ENCODE measurements at places on chromosomes 3 and 15.

DNA sequence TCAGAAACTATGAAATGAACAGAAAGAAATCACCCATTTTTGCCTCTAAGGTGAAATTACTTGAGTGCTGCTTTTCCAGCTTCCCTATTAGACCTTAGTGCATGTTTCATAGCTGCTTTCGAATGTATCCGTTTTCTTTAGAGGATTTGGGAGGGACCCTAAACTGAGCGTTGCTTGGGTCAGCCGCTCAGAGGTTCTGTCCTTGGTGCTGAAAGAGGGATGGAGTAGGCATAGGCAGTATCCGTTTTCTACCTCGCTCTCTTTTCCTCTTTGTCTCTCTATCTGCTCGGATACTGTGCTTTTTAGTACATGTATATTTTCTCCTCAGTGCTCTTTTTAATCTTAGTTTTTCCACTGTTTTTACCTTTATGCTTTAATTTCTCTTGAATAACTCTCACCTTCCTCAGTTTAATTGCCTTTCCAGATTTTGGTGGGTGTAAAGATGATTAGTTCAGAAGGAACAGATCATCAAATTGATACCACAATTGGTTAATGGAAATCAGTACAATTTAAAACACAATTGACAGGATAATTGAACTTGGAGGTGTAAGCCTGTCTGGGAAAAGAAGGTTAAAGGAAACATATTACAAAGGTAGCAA lies at the start of gene DRD3:
Gene DRD3 (minus strand): TSS at position 283 of the 599 bp plus-strand sequence. CDS start 7,060 bp downstream, outside the sequence.
- DNase-seq = peak; percentile 57

DNA sequence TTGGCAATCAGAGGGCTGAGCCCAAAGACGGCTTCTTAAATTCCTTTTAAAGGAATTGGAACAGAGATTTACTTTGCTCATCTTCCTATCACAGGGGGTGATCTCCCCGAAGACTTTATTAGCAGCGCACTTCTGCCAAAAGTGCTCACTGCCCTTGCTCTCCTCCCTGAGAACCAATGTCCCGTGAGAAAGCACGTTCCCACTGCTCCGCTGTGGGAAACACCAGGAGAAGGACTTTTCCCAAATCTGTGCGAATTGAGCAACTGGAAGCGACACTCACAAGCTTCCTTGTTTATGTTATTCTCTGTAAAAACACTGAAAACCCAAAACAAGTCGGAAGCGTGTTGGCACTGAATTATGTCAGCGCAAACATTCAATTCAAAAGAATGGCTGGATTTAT lies 670.8 kb upstream of the NR2F2 start:
- DNase-seq = no peak

DNA sequence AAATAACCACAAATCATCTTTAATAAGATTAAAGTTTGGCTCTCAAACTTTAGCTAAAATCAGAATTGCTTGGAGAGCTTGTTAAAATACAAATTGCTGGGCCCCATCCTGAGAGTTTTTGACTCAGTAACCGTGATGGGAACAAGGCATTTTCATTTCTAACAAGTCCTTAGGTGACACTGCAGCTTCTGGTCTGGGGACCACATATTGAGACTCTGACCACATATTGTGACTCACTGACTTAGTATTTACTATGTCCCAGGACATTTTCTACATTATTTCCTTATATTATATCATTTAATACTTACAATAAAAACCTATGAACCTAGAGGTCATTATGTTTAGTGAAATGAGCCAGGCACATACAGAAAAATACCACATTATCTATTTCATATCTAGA lies 164.5 kb downstream of the ZMAT3 start:
- DNase-seq = no peak

DNA sequence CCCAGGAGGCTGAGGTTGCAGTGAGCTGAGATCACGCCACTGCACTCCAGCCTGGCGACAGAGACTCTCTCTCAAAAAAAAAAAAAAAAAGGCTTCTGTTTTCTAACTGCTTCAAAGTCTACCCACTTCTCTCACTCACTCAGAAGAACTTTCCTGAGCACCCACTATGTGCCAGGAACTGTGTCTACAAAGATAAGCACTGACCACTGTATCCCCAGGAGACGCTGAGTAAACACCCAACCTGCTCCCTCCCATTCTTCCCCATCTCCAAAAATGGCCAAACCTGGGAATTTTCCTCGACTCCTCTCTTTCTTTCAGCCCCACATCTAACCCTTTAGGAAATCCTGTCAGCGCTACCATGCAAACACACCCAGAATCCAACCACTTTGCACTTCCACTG lies 12.5 kb downstream of the RUVBL1 start:
- DNase-seq = no peak

GRCh38 chr3:66253790-66254620 lies 33.2 kb downstream of the SLC25A26 start:
- DNase-seq = no peak

DNA sequence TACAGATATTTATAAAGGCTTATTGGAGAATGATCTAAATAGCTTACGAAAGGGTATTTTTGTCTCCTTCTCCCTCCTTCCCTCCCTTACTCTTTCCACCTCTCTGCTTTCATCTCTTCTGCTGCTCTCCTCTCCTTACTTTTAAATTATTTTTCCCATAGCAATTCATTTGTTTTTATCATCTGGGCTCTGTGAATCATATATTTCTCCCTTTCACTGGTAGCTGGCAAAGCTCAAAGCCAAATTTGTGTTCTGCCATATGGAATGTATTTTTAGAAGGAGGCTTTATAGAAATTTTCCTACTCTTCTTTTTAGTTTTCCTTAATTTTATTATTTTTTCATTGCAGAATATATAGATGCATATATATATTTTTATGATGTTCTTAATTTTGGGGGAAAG lies 385.8 kb downstream of the C3orf38 start:
- peak; percentile 34 for DNase-seq

DNA sequence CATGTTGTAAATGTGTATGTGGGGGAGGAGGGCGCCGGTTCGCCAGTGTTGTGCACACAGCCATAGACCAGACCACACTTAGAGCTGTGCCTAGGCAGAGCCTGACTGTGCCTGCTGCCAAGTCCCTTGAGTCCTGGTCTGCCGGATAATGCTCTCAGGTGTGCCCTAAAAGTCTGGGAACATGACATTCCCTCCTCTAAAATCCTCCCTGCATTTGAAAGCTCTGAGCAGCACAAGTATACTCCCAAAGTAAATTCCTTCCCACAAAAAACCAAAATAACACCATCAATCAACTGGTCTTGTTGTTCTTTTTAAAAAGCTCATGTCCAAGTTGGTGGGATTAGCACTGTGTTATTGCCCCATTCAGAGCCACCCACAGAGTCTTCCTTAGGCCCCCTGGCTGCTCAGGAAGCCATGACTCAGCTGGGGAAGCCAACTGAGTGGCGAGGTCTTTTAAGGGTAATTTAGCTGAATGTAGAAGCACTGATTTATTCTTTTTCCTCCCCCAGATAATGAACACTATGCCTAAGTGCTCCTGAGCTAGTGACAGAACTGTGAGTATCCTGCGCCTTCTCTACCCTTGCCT lies 147.8 kb upstream of the MCTP2 start:
- DNase-seq = no peak

GRCh38 chr15:36080759-36081158 lies 498.7 kb upstream of the CDIN1 start:
- no peak for DNase-seq

- DNase-seq = no peak
Measured at GRCh38 chr3:170410428-170411029, 8.1 kb upstream of the CLDN11 start.

DNA sequence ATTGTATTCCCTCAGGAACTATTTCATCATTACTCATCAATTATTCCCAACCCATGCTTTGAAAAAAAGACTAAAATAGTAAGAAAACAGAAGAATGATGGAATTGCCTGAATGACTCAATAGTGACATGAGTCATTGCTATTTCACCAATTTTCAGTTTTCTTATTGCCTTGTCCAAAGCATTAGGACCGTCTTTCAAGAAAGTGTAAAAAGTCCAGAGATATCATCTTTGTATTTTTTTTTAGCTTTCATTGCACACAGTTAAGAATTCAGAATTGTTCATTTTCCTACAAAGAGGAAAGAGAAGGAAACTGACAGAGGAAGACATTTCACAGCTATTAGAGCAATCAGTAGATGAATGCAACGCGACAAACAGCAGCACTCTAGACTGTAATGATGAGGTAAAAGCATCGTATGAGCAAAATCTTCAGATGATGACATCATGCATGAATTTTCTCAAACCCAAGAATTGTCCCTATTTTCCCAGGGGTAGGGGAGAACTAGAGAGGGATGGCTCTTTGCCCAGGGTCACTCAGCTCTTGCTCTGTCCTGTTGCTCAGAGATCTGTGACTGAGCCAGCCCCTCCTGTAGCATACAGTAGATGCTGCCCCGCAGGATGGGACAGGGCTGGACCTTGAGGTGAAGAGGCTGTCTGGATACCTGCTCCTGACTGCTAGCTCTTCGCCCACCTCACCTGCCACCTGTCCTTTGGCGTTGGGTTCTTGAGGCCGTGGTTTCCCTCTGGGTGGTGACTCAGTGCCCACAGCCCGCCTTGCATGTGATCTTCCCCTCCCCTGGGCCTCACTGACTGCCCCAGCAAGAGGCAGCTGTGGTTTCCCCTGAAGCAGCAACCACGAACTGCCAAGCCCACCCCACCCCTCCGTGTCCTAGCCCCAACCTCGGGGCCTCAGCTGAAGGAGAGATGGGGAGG lies 84.8 kb downstream of the PPCDC start:
- no peak for DNase-seq

GRCh38 chr3:67288466-67289106 lies 290.5 kb downstream of the KBTBD8 start:
- DNase-seq = no peak

- DNase-seq = no peak
Measured at GRCh38 chr3:78177780-78178179, 1137.9 kb downstream of the ROBO2 start.

DNA sequence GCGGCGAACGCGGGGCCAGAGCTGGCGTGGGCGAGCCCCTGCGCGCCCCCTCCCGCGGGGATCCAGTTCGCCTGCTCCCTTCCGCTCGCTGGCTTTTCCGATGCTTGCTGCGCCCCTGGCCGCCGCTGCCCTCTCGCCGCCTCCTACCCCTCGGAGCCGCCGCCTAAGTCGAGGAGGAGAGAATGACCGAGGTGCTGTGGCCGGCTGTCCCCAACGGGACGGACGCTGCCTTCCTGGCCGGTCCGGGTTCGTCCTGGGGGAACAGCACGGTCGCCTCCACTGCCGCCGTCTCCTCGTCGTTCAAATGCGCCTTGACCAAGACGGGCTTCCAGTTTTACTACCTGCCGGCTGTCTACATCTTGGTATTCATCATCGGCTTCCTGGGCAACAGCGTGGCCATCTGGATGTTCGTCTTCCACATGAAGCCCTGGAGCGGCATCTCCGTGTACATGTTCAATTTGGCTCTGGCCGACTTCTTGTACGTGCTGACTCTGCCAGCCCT lies 721 bp downstream of the P2RY1 start:
- DNase-seq = peak; percentile 15

DNA sequence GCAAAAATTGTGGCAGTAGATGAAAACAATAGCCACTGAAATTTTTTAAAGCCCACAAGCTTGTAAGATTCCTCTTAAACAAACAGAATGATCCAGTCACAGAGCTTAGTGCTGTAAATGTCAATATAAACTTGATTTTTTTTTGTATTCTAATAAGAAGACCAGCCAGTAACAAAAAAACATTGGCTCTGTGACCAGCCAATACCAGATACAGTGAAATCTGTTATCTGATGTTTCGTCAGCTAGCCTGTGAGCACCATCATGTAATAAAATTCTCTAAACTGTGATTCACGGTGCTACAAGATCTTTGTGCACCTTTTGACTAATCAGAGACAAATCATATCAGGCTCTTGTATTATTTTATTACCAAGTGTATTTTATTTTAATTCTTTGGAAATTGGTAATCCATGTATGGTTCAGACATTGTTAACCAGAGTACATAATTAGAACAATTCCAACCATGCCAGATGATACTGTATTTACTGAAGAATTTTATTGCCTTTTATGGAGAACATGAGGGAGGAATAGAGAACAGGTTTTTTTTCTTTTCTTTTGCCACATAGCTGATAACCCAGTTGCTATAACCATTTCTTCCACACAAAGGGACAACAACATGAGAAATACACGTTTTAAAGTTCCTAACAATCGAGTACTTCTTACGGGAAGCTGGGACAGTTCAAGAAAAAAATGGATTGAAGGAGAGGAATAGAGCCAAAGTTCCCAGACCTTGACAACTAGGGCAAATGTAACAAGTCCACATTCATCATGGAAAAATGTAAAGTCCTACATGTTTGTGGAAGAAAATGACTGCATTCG lies 71.9 kb downstream of the FILIP1L start:
- DNase-seq = no peak

GRCh38 chr3:185270262-185270955 lies 16.6 kb upstream of the EHHADH start:
- no peak for DNase-seq

DNA sequence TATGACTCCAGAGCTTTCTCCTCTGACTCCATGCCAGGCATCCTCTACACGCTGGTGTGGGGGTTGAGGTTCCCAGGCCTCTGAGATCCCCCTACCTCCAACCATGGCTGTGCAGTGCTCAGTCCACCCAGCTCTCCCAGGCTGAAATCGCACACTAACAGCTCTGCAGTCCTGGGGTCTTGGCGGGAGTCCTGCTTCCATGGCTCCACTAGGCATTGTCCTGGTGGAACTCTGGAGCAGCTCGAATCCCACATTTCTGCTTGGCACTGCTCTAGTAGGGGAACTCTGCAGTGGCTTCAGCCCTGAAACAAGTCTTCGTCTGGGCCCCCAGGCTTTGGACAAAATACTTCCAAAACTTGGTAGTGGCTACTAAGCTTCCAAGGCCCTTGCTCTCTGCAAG lies 50.7 kb downstream of the ROPN1B start:
- no peak for DNase-seq

DNA sequence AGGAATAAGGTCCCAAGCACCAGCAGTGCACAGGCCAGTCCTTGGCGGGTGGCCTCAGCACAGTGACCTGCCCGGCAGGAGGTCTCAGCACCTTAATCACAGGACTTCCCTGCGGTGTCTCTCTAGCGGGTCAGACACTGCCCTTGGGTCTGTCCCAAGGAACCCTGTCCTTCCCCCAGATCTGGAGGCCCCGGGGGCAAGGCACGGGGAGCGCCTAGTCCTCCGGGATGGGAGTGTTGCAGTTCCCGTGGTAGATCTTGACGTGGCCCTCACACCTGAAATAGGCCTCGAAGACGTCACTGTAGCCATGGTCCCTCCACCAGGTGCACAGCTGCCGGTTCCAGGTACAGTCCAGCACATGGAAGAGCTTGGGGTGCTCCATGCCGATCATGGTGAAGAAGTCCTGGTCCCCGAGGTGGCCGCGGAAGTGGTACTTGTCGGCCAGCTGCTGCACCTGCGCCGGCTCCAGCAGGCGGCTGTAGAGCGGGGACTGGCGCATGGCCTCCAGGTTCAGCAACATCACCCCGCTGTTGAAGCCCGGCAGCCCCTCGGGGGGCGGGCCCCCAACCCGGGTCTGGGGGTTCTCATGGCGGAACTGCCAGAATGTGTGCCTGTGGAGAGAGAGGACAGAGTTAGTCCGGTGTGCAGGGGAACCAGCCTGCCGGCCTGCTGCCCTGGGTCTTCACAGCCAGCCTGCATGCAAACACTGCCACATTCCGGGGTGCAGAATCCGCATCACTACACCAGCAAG lies 201.3 kb downstream of the XXYLT1 start:
- no peak for DNase-seq

GRCh38 chr15:39736412-39737195 lies 46.0 kb downstream of the FSIP1 start:
- no peak for DNase-seq

Data from hindlimb muscle (tissue), 1 donor.